Fibroblast of villous mesenchyme (primary cell): ENCODE measurements at places on chromosomes 2 and 18. TPM values are rescaled to one million over a fixed set of nuclear protein-coding genes. Genes with fewer than 3 reads are reported as not detected.

- DNase-seq = peak; percentile 14
These were observed 173.5 kb upstream of the FOSL2 start for GRCh38 chr2:28219138-28219537.

DNA sequence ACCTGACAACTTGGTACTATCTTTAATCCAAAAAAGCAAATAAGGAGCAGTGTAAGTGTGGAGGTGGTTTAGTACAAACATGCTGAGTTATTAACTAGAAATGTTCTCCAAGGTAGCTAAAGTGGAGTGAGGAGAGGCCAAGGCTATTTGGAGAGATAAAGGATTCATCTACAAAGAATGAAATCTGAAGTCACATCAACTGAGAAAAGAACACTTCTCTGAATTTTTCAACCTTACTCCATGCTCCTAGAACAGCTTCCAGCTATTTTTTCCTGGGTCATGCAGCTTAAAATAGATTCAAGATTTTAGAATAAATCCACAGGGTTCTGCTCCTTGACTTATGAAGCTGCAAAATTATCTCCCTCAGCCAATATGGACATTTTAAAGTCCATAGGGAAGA lies 18.7 kb downstream of the IMMT start:
- DNase-seq = no peak

DRC1 gene
- total RNA-seq = 0.64 TPM in 1 of 2 replicates, not detected in the other

RAPGEF4 gene
- 1.3 and 2.6 TPM in 2 replicates for total RNA-seq

SH3YL1 gene
- total RNA-seq = 30.3 and 35.4 TPM in 2 replicates
